ENCODE measurements at places on chromosomes 5 and 9.

- no peak for DNase-seq
Measured at GRCh38 chr5:155091063-155091648, 77.6 kb downstream of the KIF4B start.

GRCh38 chr5:74586856-74587255 lies 53.7 kb downstream of the ENC1 start:
- DNase-seq, result no peak

- no peak for DNase-seq
Measured at GRCh38 chr5:170522211-170523141, 18.7 kb downstream of the KCNIP1 start.

DNA sequence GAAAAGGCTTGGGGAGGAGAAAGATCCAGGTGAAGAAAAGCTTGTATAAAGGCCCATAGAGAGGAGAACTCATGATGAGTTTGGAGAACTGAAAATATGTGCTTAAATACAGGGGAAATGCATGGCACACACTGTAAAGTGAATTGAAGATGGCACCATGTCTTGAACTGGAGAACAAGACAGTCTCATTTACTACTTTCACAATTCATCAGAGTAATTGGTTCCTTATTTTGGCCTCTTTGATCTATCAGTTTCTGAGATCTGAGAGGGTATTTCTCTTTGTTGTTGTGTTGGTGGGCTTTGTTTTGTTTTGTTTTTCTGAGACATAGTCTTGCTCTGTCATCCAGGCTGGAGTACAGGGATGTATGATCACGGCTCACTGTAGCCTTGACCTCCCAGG lies 98.2 kb downstream of the CEMIP2 start:
- DNase-seq, result no peak

- DNase-seq, result no peak
Measured at GRCh38 chr5:168114444-168115017, 176.9 kb upstream of the WWC1 start.

DNA sequence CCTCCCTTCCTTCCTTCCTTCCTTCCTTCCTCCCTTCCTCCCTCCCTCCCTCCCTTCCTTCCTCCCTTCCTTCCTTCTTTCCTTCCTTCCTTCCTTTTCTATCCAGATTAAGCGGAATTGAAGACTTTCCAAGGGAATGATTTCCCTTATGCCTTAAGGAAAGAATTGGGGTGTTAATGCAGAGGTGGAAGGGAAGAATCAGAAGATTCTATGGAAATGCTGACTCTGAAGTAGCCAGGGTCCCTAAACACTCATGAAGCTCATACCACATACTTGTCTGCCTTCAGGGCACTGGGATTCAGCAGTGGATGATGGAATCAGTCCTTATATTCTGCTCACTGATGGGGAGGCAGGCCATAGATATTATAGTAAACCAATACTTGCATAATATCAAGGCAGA lies 48.2 kb downstream of the TNC start:
- DNase-seq, result no peak

GRCh38 chr5:14851050-14851419 lies 20.5 kb downstream of the ANKH start:
- DNase-seq, result no peak

- no peak for DNase-seq
Measured at GRCh38 chr9:121860744-121861143, 209.3 kb downstream of the DAB2IP start.

GRCh38 chr5:1770443-1770802 lies 29.2 kb downstream of the MRPL36 start:
- no peak for DNase-seq

GRCh38 chr9:14864309-14864708 lies 45.9 kb downstream of the FREM1 start:
- DNase-seq, result no peak

DNA sequence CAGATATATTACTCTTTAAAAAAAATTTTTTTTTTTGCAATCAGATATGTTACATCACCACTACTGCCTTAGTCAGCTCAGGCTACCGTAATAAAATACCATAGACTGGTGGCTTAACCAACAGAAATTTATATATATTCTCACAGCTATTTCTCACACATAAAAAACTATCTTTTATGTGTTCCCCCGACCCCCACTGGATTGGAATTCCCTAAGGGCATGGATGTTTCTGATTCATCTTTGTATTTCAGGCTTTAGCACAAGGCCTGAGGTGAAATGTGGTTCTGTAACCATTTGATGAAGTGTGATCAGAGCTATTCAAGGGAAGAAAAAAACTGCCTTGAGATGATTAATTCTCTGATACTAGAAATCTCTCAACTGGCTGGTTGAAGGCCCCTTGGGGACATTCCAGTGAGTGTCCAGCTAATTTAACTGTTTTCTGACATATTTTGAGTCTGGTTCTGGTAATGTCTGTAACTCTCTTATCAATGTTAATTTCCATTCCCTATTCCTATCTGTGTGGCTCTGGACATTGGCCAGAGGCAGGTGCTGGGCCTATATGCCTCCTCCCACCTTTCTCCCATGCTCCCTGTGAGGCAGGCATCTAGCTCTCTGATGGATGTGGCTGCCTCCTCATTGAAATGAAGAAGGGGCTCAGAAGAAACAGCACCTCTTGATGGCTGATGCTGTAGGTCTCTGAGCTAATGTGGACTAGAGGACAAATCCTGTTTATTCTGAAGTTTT lies 2.5 kb downstream of the CD14 start:
- no peak for DNase-seq

DNA sequence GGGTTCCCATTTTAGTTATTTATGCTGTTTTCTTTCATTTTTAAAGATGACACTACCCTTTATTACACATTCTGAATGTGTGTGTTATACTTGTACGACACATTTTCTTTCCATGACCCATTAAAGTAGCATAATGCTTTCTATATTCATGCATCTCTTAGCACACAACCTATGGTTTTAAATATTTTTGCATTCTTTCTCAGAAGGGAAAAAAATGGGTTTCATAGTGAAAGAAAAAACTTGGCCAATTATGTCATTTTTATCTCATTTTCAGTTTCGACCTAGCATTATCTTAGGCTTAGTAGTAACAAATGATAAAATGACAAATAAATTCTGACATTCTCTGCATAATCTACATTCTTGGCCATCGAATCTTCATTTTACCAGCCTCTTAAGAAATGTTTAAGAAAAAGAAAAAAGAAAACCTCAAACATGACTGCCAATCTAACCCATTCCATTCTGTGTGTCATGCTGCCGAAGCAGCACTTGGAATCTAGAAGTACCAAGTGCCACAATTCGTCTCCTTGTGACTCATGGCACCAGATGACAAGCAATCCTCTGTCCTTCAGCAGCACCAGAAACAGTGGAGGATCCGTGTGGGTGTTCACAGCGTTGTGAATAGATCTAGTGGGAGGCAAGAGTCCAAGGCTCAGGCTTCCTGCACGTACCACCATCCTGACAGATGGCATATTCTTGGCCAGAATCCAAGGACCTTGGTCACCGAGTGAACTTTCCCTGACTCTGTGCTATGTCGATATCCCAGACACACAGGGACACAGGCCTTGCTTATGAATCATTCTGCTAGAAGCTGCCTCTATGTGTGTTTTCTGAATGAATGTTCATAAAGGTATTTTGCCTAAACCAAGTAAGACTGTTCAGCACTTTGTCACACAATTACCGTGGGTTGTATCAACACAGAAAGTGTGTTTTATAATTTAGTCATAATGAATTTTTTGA lies 502.7 kb downstream of the NR2F1-AS1 start:
- no peak for DNase-seq

DNA sequence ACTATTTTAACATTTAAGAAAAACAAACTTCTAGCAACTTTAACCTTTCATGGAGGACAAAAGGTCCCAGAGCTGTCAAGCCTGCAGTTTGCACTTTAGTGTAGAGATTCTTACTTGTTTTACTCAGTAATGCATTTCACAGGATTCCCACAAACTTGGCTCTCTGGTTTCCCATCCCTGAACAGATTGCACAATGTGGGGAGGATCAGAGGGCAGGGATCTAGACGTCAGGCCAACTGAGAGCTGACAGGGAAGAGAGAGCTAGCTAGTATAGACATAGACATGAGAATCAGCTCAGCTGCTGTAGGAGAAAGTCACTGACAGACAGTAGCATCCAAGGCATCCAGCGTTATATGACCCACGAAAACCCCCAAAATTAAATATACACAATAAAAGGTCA lies 20.9 kb upstream of the BNIP1 start:
- no peak for DNase-seq

DNA sequence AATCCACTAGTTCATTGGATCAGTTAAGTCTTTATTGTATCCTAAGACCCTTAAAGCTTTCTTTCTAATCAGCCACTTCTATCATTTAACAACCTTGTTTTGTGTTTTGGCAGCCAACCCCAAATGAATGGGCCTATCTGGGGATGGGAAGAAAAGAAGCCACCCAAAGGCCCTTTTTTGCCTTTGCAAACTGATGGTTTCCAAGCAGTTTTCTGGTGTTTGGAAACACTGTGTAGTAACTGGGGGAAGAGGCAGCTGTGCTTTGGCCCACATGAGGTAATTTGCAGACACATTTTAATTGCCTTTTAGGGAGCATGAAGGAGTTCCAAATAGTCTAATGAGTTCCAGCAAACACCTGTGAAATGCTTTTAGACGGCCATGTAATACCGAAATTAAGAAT lies 1751.3 kb upstream of the WWC1 start:
- DNase-seq, result no peak

DNA sequence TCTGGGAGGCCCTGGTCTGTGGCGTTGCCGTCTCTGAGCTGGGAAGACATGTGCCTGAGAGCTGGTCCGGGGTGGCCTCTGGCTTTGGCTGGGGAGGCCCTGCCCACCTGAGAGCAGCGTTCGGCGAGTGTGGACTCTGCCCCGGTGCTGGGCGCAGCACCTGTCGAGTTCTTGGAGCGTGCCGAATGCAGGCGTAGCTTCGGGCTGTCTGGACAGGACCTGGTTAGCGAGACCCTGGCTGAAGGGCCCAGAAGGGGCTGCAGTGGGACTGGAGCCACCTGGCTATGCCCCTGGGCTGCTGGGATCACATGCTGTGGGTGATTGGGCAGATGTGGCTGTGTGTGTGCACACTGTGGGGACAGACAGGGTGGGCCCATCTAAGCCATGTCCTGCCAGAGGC lies 56.5 kb downstream of the RXRA start:
- no peak for DNase-seq

DNA sequence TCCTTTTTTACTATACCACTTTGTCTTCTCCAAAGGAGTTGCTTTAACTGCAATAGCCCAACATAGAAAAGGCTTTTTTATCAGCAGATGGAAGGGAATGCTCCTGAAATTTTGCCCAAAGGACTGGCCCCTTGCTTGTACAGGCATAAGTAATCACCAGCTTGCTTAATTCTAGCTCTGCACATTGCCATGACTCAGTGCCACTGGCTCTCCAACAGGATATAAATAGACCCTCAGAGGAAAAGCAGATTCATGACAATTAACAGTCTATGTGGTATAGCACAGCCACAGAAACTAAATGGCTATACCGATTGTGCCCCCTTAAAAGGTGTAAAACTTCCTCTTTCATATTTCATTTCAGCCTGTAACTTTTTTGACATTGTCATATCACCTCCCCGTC lies 227.0 kb downstream of the ZNF608 start:
- DNase-seq, result no peak

GRCh38 chr9:100308965-100309564 lies 43.7 kb downstream of the TEX10 start:
- no peak for DNase-seq

- no peak for DNase-seq
Measured at GRCh38 chr5:171637811-171638210, 147.8 kb upstream of the SMIM23 start.

GRCh38 chr9:129752900-129753729 lies at the start of gene PTGES:
Gene PTGES, minus strand, starts transcription at chr9:129753042. Its CDS starts 30 bp downstream, at chr9:129753012.
- DNase-seq, result no peak
